ENCODE measurements at places on chromosomes 2 and 18.

GRCh38 chr18:62939926-62940325 lies 224.6 kb downstream of the PHLPP1 start:
- DNase-seq: no peak

DNA sequence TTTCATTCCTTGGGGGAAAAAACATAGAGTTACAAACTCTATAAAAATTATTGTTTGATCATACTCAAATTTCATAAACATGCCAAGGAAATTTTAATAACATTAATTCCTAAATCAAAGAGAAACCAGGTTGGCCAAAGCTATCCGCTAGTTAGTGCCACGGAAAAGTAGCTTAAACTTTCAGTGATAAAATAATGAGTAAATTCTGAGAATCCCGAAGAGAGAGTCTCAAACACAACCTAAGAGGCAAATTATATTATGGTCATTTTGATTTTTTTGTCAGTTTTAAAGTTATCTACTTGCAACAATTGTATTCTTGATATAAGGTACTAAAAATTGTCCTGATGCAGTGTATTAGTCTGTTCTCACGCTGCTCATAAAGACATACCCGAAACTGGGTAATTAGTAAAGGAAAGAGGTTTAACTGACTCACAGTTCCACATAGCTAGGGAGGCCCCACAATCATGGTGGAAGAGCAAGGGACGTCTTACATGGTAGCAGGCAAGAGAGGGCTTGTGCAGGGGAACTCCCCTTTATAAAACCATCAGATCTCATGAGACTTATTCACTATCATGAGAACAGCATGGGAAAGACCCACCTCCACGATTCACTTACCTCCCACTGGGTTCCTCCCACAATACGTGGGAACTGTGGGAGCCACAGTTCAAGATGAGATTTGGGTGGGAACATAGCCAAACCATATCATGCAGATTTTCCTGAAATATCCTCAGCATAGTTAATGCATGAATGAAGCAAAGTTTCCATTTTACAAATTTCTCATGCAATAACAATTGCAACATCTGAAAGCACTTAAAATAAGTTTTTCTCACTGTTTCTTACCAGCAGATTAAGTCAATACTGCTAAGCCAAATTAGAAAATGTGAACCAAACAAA lies 205.9 kb upstream of the STK17B start:
- no peak for DNase-seq

DNA sequence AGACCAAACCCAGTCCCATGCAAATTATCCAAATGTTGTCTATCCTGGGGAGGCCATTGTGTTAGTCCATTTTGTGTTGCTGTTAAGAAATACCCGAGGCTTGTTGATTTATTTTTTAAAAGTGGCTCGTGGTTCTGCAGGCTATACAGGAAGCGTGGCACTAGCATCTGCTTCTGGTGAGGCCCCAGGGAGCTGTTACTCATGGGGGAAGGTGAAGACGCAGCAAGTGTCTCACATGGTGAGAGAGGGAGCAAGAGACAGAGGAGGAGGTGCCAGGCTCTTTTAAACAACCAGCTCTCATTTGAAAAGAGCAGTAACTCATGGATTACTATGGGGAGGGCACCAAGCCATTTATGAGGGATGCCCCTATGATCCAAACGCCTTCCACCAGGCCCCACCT lies 80.3 kb upstream of the ARL4C start:
- no peak for DNase-seq

DNA sequence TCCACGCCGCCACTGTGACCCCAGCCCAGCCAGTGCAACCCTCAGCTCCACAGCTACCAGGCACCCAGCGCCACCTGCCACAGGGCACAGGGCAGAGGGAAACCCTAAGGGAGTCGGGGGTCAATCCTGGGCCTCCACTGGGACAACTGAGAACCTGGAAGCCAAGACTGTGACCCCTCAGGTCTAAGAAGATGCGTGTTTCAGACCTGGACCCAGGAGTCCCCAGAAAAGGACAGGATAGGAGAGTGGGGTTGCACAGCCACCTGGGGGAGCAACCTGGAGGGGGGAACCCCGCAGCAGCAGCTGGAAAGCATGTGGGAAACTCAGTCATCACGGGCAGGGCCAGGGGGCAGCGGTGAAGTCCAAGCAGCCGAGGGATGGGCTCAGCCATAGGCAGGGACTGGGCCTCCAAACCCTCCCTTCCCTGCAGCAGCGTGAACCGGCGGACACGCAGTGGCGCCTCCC lies 4.1 kb downstream of the ESPNL start:
- DNase-seq: no peak

DNA sequence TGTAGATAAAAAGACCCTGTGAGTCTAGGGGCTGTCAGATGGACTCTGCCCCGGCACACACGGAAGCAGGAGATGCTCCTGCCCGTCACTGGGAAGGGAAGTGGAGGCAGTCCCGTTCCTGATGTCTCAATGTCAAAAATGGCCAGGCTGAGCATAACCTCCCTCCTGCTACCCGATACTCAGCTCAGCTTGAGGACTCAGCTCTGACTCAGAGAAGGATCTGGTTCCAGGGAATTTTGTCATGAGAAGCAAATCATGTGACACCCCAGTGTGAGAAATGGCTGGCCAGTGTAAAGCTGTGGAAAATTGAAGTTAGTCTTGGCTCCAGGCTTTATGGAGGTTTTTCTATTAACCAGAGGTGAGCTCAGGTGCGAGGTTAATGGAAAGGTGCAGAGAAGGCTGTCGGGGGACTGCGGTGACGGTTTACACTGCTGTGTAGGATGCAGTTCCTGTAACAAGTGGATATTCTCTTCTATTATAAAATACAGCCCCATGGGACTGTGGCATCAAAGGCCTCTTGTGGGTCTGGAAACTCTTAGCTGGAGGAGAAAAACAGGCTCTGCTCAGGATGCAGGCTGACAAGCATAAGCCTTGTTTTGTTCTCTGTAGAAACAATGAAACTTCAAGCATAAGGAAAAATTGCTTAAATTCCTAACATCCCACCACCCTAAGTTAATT lies 24.7 kb upstream of the AGAP1 start:
- DNase-seq: peak; percentile 50

GRCh38 chr2:109638795-109639194 lies 24.6 kb downstream of the SOWAHC start:
- DNase-seq: no peak

DNA sequence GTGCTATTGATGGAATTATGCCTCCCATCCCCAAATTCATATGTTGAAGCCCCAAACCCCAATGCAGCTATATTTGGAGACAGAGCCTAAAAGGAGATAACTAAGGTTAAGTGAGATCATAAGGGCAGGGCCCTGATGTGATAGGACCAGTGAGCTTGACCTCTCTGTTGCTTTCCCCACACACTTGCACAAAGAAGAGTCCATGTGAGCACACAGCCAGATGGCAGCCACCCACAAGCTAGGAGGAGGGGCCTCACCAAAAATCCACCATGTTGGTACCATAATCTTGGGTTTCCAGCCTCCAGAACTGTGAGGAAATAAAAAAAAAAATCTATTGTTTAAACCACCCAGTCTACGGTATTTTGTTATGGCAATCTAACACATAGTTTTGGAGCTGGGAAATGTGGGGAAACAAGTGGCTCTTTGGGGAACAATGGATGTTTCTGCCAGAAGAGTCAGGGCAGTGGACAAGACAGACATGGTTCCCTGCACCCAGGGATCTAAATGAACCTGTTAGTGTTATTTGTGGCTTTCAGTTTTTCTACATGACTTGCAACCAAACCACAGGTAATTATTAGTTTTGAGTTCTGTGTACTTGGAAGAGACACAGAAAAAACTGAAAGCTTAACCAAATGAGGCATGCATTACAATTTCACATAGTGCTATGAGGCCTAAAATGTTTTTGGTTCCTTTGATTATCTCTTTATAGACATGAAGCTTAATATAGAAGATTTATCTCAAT lies 259.1 kb downstream of the LTBP1 start:
- no peak for DNase-seq

All from hypothalamus (tissue), 51 donors.